Stimulated activated CD8-positive, alpha-beta memory T cell treated with anti-CD3 and anti-CD28 coated beads, Interleukin-2, amount 100 ng/mL, for 1 hour (primary cell): ENCODE measurements at places on chromosomes 11 and 22.

GRCh38 chr11:117950301-117950700, 21.1 kb upstream of the TMPRSS13 start:
- peak; percentile 50 for DNase-seq

DNA sequence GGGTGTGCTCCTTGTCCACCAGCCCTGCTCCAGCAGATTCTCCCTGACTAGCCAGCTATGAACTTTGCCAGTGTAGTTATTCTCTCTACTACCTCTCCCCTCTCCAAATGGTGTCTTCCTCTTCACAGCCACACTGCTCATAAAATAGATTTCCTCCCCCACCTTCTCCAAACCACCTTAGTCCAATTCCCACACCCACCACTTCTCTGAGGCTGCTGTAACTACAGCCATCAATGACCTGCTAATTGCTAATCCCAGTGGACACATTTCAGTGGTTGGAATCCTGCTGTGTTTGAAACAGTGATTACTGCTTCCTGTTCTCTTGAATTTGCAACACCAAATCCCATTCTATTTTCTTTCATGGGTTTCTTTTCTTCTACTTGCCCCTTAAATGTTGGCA, 23.4 kb downstream of the SYT9 start:
- no peak for DNase-seq

DNA sequence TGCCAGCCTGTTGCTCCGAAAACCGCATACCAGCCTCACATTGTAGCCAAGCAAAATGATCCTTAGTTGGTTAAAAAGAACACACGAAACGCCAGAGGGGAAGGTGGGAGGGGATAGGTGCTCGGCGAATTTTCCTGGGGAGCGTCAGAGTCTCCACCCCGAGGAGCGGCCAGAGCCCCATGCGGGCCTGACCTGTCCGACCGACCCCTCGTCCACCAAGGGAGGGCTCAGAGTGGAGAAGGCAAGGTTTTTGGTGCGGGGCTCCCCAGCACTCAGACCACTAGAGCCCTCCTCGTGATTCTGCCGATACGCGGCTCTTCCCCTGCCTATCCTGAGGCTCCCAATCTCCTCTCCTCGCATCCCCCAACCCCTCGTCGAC, 39.6 kb downstream of the DIXDC1 start:
- DNase-seq: no peak

DNA sequence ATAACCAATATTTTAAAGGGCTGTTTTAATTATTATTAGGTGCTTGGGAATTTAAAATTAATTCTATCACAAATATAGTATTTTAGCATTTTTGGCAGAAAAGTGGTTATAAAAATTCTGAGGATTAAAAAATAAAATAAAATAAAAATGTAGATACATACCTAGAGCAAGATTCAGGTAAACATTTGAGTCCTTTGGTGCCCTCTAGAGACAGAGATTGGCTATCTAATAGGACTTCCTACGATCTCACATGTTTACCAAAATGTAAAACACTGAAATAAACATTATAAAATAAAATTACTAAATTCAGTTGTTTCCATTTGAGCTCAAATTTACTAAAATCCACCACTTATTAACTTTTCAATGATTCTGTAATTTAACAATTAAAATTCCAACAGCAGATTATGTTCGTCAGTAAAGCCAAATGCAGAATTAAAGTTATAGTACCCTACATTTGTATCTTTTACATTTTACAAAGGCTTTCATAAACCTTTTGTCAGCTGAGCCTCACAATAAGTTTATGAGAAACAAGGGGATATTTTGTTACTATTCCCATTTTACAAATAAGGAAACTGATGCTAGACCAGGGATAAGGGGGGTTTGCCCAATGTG, 27.7 kb downstream of the SLC36A4 start:
- no peak for DNase-seq

DNA sequence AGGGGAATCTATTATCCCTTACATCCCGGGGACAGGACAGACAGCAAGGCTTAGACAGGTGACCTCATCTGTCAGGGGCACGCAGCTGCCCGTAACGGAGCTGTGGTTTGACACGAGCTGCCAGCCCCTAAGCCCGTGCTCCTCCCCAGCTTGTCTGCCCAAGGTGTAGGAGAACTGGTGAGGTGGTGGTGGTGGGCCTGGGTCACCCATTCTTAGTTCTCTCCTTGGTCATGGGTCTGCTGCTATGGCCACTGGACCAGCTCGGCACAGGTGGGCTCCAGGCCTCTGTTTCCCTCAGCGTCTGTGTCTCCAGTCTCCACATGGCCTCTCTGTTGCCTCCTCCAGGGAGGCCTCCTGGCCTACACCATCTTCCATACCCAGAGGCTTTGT, 5.4 kb downstream of the PARVG start:
- no peak for DNase-seq

- no peak for DNase-seq
These were observed 94.3 kb downstream of the TTC28 start for GRCh38 chr22:28585324-28585723.

- DNase-seq: no peak
These were observed 6.6 kb downstream of the TSPAN4 start for GRCh38 chr11:849104-849824.

GRCh38 chr22:42587588-42588175, 27.0 kb downstream of the POLDIP3 start:
- no peak for DNase-seq

DNA sequence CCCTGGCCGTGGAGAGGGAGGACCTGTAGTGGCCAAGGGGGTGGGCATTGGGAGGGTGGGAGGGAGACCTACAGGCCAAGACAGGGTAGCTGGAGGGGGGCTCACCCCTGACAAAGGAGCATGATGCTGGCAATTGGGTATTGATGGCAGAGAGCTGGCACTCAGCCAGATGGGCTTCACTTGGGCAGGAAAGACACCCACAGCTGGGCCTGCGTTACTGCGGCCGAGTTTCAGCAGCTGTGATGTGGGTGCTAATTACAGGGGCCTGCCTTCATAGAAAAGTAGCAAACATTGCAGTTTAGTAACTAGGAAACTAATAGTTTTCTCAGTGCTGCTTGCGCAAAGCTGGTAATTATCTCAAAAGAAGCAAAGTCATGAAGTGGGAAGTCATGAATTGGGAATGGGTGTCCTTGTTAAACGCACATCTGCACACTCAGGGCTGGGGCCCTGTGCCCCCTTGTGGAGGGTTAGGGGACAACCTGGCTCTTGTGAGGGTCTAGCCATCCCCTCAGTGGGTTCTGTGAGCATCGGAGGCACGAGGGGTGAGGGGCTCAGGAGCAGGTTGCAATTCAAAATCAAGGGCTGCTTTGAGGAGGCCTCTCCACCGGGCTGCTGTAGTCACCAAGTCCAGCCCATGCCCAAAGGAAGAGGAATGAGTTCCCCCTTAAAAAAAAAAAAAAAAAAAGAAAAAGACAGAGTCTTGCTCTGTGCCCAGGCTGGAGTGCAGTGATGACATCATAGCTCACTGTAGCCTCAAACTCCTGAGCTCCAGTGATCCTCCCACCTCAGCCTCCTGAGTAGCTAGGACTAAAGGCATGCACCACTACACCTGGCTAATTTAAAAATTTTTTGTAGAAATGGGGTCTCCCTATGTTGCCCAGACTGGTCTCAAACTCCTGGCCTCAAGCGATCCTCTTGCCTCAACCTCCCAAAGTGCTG, 24.4 kb upstream of the TXNRD2 start:
- DNase-seq: no peak

DNA sequence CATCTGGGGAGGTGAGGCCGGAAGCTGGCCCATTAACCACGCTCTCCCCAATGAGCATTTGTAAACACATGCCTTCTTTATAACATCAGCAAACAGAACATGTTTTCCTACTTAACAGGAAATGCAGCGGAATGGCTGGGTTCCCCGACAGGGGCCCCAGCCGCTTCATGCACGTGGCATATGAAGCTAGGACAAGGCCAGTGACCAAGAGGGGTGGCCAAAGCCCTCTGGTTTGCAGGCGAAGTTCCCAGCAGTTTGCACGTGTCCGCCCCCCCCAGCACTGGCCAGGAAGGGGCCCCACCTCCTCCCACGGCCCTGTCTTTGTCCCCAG, 38.7 kb upstream of the LINC01488 start:
- no peak for DNase-seq
